ENCODE measurements at places on chromosomes 11 and 22.

GRCh38 chr22:27299181-27300085, 502.1 kb downstream of the MN1 start:
- DNase-seq, result no peak

- no peak for DNase-seq
Measured at GRCh38 chr22:43447380-43447779, 35.6 kb downstream of the MPPED1 start.

DNA sequence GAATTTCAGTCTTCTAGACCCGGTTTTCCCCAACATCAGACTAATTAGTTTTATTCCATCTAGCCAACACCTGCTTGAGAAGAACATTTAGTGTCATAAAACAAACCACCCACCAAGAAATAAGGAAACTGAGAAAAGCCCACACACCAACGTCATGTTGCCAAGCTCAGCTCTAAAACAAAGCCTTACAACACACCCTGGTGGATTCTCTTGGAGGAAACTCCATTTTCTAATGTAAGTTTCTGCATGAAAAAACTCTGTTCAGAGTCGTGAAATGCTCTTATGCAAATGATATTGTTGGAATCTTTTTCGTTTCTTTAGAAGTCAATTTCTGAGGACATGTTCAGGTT, 105.0 kb upstream of the RAG2 start:
- no peak for DNase-seq

DNA sequence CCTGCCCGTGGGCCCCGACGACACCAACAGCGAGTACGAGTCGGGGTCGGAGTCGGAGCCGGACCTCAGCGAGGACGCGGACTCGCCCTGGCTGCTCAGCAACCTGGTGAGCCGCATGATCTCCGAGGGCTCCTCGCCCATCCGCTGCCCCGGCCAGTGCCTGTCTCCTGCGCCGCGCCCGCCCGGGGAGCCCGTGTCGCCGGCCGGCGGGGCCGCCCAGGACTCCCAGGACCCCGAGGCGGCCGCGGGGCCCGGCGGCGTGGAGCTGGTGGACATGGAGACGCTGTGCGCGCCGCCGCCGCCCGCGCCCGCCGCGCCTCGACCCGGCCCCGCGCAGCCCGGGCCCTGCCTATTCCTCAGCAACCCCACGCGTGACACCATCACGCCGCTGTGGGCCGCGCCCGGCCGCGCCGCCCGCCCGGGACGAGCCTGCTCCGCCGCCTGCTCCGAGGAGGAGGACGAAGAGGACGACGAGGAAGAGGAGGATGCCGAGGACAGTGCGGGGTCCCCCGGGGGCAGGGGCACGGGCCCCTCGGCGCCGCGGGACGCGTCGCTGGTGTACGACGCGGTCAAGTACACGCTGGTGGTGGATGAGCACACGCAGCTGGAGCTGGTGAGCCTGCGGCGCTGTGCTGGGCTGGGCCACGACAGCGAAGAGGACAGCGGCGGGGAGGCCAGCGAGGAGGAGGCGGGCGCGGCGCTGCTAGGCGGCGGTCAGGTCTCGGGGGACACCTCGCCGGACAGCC, 3.8 kb downstream of the MAPK8IP2 start:
- no peak for DNase-seq

DNA sequence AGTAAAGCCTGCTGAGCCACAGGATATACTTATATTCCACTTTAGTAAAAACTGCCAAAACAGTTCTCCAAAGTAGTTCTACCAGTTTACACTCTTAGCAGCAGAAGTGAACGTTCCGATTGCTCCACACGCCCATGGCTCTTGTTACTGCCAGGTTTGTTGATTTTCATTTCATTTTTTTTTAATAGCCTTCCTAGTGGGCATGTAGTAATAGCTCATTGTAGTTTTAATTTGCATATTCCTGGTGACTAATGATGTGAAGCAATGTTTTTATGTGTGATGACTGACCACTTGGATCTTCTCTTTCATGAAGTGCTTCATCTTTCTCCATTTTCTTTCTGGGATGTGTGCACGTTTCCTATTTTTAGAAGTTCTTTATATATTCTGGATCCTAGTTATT, 4.8 kb upstream of the C11orf97 start:
- no peak for DNase-seq

DNA sequence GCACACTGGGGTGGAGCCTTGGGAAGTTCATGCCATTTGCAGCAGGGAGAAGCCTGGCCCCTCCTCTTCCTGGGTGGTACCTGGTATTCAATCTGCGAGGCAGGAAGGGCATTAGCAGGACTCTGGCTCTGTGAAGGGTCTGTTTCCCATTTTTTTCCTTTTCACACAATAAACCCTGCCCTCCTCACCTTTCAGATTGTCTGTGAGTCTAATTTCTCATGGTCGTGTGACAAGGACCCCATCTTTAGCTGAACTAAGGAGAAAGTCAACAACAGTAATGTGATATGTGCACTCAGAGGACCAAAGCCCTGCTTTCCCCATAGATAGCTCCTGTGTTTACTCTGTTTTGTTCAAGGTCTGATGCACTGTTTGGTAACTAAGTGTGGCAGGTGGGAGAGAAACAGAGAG, 26.6 kb upstream of the CASP4 start:
- DNase-seq, result no peak

- DNase-seq, result no peak
Measured at GRCh38 chr11:79294845-79295731, 145.7 kb downstream of the TENM4 start.

DNA sequence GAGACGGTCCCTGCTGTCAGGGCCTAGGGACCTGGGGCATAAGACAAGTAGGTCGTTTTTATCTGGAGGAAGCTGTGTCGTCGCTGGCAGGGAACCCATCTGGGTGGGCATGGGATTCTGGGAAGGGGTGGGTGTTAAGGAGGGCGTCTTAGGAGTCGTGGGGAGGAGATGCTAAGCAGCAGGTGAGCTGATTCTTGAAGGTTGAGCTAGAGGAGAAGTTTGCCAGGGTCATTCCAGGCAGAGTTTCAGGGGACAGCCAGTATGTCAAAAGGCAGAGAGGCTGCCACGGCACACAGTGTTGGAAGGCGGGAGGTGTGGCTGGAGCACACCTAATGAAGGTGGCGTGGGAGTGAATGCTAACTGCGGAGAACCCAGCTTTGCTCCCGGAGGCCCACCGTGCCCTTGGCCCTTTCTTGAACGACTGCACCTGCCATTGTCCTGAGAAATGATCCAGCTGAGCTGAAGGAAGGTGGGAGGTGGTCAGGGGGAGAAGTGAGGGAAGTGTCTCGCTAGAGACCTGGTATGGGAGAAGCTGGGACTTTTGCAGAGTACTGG, 1.3 kb downstream of the FAM118A start:
- no peak for DNase-seq

GRCh38 chr11:131823772-131824171, 453.4 kb downstream of the NTM start:
- no peak for DNase-seq

GRCh38 chr11:16193897-16194381, 162.4 kb downstream of the SOX6 start:
- DNase-seq, result peak; percentile 75

- no peak for DNase-seq
Measured at GRCh38 chr11:122176651-122177050, 60.6 kb upstream of the BLID start.

GRCh38 chr22:20254975-20255946, 12.9 kb downstream of the RTN4R start:
- no peak for DNase-seq

GRCh38 chr11:79393362-79394043, 47.3 kb downstream of the TENM4 start:
- DNase-seq, result no peak

DNA sequence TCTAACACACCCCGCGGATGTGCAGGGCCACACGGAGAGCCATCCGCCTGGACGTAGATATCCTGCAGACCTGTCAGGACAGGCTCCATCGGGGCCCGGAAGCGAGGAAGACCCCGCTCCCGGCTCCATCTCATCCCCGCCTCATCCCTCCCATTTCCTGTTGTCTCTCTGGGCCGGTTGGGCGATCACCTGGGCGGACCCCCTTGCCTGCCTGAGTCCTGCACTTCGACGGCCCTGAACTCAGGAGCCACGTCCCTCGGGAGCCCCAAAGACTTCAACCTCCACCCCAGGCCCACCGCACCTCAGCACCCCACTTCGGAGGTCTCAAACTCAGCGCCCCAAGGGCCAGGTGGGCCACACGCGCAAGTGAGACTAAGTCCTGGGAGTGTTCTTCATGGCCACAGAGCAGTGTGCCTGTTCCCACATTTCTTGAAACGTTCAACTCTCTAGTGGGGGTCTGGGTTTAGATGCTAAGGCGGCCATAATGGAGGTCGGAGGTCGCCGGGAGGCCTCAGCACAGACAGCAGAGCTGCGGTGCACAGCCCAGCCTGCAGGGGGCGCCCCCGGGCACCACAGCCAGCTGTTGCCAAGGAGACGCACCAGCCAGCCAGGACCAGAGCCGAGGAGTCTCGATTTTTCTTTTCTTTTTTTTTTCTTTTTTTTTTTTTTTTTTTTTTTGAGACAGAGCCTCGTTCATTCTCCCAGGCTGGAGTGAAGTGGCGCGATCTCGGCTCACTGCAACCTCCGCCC, 26.0 kb upstream of the FADD start:
- DNase-seq, result no peak

DNA sequence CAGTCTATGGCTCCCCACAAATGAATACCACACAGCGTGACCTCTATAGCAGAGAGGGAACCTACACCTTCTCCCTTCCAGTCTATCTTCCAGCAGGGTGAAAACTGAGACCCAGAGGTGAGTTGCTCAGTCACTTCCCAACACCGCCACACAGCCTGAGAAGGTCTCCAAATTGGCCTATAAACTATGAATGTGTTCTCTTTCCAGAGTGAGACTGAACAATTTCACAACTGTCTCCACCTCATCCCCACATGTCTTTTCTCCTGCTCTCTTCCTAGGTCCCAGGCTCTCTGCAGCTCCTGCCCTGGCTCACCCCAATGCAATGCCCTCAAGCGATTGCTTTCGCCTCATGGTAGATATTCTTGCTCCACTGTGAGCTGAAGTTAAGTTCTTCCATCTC, 14.0 kb downstream of the CLMP start:
- no peak for DNase-seq

DNA sequence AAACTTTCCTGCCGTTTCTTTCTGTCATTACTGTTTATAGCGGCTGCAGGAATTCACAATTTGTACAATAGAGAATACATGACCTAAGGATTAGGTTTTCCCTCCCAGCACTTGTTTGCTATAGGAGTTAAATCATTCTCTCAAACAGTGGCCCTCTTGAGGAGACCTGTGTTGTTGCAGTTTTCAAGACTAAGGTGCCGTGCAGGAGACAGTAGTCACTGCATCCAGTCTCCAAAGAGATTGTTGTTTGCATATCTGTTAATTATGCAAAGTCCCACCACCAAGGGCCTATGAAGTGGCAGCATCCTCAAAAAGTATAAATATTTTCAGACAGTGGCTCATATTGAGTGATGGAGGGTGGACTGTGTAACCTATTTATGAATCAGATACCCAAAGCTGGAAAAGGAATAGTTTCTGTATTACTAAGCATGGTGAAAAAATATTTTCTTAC, 2.3 kb downstream of the PRSS23 start:
- peak; percentile 38 for DNase-seq

- DNase-seq, result no peak
Measured at GRCh38 chr11:62044639-62045121, 77.2 kb upstream of the FTH1 start.

DNA sequence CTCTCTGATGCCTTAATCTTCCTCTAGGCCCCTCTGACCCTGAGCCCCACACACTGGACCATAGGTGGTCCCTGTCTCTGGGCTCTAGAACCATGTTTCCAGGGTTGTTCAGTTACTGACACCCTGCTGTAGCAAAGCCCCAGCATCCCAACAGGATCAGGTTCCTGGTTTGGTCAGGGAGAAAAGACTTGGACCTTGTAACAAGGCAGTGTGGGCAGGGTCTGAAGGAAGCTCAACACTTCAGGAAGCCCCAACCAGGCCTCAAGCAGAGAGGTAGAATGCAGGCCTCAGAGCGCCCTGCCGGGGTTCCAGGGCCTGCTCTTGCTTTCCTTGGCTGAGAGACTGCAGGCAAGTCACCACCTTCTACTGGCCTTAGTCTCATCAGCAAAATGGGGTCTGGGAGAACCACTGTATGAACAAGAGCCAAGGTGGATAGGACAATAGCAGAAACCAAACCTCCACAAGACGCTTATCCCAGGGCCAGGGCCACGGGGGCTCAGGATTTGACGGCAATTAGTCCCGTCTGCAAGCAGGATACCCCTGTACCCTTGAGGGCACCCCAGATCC, 4.8 kb downstream of the ARAP1 start:
- DNase-seq, result no peak

DNA sequence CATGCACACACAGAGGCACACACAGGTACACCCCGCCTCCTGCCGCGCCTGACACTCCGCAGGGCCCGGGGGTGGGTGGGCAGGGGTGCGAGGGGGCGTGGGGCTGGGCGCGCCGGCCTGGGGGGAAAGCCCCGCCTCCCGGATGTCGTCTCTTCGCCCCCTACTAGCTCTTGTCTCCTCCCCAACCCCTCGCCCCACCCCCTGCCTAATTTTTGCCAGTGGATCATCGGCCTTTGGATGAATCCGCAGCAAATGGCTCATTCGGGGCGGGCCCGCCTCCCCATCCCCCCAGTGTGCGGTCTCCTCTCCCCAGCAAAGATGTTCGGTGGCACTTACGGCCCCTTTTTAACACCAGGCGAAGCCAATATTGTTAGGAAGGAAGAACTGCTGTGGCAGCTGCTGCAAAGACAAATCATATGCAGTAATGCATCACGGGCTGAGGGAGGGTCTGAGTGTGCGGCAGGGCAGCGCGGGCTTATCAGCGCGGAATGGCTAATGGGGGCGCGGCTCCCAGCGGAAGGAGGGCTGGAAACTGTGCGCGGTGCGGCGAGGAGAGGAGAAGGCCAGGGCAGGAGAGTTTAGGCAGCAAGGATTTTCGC, 13.4 kb upstream of the NECTIN1 start:
- DNase-seq, result no peak

DNA sequence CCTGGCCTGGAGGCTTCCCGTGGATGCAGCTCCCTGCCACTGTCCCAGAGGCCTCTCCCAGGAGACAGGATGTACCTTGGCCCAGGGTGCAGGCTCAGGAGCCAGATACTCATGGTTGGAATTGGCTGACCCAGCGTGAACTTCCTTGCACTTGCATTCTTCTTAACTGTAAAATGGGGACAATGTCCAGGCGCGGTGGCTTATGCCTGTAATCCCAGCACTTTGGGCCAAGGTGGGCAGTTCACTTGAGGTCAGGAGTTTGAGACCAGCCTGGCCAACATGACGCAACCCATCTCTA, 20.1 kb upstream of the ST3GAL4 start:
- DNase-seq, result no peak

GRCh38 chr22:24434471-24435322, 7.3 kb downstream of the ADORA2A start:
- no peak for DNase-seq

GRCh38 chr11:101718402-101718801, 134.6 kb upstream of the TRPC6 start:
- no peak for DNase-seq

GRCh38 chr22:42885446-42885845, 28.4 kb upstream of the ARFGAP3 start:
- no peak for DNase-seq

DNA sequence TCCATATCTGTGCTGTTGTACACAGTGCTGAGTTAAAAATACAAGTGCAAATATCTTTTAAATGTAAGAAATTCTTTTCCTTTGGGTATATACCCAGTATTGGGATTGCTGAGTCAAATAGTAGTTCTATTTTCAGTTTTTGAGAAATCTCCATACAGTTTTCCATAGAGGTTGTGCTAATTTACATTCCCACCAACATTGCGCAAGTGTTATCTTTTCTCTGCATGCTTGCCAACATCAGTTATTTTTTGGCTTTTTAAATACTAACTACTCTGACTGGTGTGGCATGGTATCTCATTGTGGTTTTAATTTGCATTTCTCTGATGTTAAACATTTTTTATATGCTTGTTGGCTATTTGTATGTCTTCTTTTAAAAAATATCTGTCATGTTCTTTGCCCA, 6.5 kb downstream of the OR52E8 start:
- DNase-seq, result no peak

Data from putamen (tissue), 1 donor.